Retinal pigment epithelial cell (primary cell): ENCODE measurements at places on chromosomes 12 and 14.

DNA sequence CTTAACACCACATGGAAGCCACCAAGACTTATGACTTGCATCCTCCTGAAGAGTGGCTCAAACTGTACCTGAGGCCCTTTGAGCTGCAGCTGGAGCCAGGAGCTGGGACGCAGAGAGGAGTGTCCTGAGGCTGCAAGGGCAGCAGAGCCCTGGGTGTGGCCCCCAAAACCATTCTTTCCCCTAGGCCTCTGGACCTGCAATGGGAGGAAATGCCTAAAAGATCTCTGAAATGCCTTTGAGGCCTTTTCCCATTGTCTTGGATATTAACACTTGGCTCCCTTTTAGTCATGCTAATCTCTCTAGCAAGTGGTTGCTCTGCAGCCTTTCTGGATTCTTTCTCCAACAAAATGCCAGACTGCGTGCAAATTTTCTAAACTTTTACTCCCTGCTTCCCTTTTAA lies 156.1 kb downstream of the SLC38A4 start:
- no peak for DNase-seq

GRCh38 chr12:51362307-51362706 lies 15.8 kb upstream of the CELA1 start:
- DNase-seq = no peak

DNA sequence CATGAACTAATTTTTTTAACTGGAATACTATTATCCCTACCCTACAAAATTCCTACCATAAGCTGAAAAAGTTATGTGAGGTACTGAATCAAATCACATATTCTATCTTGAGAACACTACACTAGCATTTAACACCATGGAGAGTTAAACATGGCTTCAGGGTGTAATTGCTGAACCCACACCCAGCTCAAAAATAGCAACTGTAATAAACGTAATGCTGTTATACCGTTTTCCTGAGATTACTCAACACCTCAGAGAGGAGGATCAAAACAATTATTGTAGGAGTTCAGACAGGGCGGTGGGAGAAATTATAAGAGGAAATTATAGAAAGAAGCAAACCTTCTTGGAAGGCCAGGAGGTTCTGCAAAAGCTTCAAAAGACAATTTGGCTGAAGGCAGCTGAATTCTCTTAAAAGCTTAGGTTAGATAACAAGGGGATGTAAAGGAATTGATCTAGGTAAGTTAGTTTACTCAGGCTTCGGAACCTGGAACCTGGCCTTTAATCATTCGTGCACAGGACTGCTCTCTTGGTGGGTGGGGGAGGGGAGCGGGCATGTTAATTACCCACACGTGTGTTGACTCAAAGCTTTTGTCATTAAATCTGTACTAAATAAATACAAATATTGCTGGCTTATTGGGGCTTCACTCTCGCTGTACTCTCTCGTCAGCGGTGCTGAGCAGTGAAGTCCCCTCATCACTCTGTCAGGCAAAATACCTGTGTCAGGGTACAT lies 12.1 kb upstream of the IPO8 start:
- DNase-seq = no peak

DNA sequence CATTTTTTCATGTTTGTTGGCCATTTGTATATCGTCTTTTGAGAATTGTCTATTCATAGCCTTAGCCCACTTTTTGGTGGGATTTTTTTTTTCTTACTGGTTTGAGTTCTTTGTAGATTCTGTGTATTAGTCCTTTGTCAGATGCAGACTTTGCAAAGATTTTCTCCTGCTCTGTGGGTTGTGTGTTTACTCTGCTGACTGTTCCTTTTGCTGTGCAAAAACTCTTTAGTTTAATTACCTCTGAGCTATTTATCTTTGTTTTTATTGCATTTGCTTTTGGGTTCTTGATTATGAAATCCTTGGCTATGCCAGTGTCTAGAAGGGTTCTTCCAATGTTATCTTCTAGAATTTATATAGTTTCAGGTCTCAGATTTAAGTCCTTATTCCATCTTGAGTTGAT lies 220.0 kb downstream of the FUT8 start:
- no peak for DNase-seq

- no peak for DNase-seq
These were observed 98.6 kb downstream of the GCH1 start for GRCh38 chr14:54803926-54804537.
